Stomach (tissue), 19 donors: ENCODE measurements at places on chromosomes 3 and 15. TPM values are rescaled to one million over a fixed set of nuclear protein-coding genes. Genes with fewer than 3 reads are reported as not detected.

Gene POLQ
- 0.15 TPM for polyA plus RNA-seq

Gene TTC23
- polyA plus RNA-seq = 7.7 TPM

Gene GATA2
- 3.3 TPM for polyA plus RNA-seq

Gene IL16
- polyA plus RNA-seq = 10.2 TPM
